Fibroblast of skin of back (primary cell): ENCODE measurements at places on chromosomes 2 and 18.

DNA sequence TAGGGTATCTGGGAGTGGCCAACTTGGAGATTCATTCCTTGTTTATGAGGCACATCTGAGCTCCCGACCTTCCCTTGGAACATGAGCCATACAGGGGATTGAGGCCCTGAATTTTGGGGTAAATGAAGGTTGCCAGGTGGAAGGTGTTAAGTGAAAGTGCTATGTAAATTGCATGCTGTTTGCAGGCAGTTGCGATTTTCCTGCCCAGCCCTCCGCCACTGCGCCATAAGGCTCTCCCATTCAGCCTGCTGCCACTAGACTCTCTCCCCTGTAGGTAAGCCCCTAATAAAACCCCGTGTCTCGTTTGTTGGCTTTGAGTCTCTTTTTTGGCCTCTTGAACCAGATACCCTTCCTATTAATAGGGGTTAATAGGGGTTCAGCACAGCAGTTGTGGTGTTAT is 33.8 kb downstream of the PCARE start:
- DNase-seq: no peak

DNA sequence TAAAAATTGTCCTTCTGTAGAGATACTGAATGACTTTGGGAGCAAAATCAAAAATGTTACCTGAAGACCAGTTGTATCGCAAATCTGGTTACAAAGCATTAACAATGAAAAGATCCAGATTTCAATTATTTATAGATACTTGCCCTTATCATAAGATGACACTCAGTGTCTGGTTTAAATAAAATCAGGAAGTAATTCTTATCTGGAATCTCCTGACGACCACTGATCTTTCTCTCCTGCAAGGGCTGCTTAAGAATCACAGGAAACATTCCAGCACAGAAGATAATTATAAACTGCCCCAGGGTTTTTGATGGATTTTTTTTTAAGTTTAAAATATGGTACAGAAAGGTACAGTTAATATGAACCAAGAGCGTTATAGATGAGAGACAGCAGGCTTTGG is 205.7 kb downstream of the ALK start:
- no peak for DNase-seq

- no peak for DNase-seq
Observed at GRCh38 chr2:30392097-30392496, 54.9 kb upstream of the LCLAT1 start.

GRCh38 chr18:49581371-49581770 is 19.5 kb downstream of the LIPG start:
- DNase-seq: no peak

GRCh38 chr2:62396880-62397279 is 109.1 kb downstream of the TMEM17 start:
- no peak for DNase-seq

- DNase-seq: no peak
Observed at GRCh38 chr2:199850218-199850717, 724 bp downstream of the FTCDNL1 start.

DNA sequence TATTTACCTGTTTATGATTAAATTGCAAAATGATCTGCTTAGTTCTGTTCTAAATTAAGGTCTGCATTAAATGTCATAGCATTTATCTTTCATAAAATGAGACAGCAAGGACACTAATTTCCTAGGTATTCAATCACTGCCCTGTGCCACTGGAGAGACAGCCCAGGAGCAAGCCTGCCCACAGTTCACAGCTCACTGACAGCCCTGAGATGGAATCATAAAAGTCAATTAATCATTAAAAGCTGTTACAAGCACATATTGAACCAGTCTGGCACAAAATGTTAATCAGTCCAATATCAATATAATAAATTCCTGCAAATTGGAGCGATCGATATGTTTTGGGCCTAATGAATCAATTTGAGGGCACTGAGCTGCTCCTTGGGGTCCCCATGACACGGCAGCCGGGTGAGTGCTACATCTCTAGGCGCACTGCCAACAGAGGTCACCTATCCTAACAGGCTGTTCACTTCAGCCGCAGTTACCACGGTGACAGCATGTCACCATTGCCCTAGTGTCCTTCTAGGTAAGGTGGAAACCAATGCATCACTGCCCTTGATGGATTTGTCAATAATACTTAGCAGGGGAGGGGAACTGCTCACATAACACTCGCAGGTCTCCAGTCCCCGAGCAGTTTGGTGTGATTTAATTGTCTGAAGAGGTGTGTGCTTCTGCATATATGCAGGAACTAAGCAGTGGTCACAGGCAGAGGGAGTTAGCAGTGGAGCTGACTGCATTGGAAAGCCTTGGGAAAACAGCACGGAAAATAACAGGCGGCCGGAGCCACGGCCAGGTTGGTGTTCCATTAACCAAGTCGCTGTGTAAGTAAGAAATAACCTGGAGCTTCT is 47.3 kb downstream of the POU3F3 start:
- no peak for DNase-seq

GRCh38 chr2:36433311-36434217 is 78.0 kb downstream of the CRIM1 start:
- DNase-seq: peak; percentile 94

GRCh38 chr2:101025561-101025960 is 23.5 kb downstream of the RPL31 start:
- no peak for DNase-seq

GRCh38 chr2:20745924-20746555 is 76.9 kb downstream of the LDAH start:
- DNase-seq: peak; percentile 6

GRCh38 chr2:150716186-150716585 is 228.7 kb upstream of the RND3 start:
- no peak for DNase-seq

DNA sequence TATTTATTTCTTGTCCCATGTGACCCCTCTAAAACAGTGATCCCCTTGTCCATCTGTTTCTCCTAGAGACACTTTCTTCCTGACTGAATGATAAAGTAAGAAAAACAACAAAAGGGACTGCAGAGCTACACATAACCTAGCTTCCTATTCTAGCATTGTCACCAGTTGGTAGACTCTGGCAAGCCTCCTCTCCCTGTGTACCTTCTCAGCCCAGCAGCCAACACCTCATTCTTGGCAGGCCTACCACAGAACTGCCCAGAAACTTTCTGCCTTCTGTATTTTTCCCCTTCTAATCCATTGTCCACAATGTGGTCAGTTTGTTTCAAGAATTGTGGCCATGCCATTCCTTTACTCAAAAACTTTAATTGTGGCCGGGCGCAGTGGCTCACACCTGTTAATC is 13.4 kb downstream of the SMC6 start:
- DNase-seq: no peak
